ENCODE measurements at places on chromosomes 6 and 20.

DNA sequence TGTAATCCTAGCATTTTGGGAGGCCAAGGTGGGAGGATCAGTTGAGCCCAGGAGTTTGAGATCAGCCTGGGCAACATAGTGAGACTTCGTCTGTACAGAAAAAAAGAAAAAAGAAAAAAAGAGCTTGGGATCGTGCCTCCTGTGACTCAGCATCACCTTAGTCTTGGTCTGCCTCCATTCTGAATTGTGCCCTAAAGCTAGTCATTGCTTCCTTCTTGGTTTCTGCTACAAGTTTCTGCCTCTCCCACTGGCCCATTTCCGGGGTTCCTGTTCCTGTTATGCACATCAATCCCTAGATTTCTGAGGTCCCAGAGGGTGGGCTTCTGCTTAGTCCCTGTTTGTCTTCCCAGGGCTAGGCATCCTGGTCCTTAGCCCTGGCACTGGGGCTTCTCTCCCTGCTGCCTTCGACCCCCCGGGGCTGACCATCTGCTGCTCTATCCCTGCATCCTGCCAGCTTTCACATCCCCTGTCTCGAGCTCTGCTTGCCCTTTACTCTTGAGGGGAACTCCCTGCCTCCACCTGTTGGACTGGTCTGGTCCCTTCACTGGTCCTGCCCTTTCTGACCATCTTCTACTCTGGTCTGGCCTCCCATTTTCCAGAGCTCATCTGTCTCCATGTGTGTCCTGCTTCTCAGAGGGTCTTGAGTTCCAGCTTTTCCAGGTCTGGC is 77.5 kb upstream of the ESR1 start:
- no peak for DNase-seq

DNA sequence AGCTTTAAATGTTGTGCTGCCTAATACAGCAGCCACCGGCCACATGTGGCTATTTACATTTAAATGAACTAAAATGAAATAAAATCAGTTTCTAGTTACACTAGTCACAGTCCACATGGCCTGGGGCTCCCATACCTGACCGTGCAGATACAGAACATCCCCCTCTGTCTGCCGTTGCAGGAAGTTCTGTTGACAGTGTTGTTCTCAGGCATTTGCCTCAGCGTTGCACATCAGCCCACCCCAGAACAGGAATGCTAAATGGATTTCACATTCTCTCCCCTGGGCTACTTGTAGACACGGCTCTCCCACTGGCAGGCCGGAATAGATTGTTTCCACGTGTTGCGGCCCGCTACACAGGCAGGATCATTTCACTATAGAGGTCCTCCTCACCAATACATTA is 26.3 kb downstream of the JAG1 start:
- DNase-seq, result no peak

DNA sequence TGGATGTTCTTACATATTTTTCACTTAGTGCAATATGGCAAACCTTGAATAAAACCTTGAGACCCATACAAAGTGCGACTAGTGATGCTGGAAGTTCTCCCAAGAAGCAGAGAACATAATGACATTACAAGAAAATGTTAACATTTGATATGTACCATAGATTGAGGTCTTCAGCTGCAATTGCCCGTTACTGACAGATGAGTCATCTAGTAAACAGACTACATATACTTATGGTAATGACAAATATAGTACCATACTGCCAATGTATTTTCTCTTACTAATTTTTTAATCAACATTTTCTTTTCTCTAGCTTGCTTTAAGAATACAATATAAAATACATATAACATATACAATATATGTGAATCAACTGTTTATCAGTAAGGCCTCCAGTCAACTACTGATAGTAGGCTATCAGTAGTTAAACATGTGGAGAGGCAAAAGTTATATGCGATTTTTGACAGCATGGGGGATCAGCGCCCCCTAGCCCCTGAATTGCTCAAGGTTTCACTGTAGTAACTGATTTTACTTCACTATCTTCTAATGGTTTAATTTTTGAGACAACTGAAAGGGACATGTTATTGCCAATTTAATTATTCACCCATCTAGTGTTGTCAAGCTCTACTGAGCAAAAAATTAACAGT is 166.7 kb upstream of the ADGRB3 start:
- no peak for DNase-seq

DNA sequence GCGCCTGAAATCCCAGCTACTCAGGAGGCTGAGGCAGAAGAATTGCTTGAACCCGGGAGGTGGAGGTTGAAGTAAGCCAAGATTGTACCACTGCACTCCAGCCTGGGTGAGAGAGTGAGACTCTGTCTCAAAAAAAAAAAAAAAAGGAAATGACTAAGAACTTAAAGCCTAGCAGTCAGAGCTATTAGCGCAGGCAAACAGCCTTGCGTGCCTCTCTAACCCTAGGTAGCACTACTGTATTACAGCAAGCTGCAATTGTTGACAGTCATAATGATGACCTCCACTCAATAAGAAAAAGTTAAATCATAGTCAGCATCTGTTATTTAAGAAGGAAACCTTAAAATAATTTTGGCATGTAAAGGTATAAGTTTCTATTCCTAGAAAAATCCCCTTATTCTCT is 14.4 kb downstream of the GSS start:
- no peak for DNase-seq

- DNase-seq, result no peak
Observed at GRCh38 chr6:13261464-13261994, 66.8 kb downstream of the TBC1D7 start.

DNA sequence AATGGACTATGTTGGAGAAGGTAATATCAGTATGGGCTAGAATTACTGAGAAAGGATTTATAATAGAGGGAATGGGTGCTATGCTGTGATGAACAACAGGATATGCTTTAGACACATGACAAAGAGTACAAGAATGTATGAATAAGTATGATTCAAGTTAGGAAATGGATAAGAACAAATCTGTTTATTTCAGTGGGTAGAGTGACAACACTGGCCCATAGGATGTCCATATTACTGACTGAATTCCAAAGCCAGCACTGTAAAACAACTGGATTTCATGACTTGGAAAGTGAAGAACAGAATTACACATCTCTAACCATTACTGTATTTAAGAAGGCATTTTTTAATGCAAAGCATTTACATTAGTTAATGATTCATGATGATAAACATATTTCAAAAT is 35.9 kb downstream of the EPM2A start:
- no peak for DNase-seq

- DNase-seq, result no peak
Observed at GRCh38 chr6:150322466-150322871, 46.3 kb upstream of the IYD start.

DNA sequence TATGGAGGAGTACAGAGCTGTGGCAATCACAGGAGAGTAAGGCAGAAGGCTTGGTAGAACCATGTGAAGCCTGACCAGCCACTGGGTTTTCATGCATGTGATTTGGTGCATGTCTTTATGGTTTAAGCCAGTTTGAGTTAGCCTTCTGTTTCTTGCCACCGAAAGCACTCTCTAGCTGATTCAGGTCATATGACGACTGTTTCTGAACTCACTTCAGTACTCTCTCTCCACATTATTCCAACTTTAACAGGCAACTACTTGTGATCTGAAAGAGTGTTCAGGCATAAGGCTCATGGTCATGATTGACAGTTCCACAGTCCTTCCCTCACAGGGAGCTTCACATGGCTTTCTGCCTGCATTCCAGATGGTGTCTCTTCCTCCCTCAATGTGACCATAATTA is 63.3 kb upstream of the TAB2 start:
- DNase-seq, result no peak

- no peak for DNase-seq
Observed at GRCh38 chr6:5869261-5869660, 137.5 kb downstream of the NRN1 start.

DNA sequence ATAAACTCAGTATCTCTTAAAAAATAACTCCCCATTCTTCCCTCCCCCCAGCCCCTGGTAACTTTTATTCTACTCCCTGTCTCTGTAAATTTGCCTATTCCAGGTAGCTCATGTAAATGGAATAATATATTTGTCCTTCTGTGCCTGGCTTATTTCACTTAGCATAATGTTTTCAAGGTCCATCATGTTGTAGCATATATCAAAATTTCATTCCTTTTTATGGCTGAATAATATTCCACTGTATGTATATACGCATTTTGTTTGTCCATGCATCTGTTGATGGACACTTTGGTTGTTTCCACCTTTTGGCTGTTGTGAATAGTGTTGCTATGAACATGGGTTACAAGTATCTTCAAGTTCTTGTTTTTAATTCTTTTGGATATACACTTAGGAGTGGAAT is 13.0 kb downstream of the PERP start:
- DNase-seq, result no peak

- DNase-seq, result no peak
Observed at GRCh38 chr20:48633620-48634257, 194.1 kb downstream of the PREX1 start.

DNA sequence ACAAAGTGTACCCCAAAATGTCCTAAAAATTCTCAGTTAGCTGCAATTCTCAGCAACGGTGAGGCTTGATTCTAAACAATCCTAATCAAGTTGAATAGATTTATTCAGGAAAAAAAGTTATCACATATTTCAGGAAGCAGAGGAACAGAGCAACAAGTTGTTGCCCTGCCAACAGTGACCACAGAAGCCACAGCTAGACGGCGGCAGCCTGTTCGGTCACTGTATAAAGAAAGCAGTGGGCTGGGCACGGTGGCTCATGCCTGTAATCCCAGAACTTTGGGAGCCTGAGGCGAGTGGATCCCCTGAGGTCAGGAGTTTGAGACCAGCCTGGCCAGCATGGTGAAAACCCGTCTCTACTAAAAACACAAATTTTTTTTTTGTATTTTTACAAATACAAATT is 171.2 kb upstream of the BMP5 start:
- DNase-seq, result no peak

DNA sequence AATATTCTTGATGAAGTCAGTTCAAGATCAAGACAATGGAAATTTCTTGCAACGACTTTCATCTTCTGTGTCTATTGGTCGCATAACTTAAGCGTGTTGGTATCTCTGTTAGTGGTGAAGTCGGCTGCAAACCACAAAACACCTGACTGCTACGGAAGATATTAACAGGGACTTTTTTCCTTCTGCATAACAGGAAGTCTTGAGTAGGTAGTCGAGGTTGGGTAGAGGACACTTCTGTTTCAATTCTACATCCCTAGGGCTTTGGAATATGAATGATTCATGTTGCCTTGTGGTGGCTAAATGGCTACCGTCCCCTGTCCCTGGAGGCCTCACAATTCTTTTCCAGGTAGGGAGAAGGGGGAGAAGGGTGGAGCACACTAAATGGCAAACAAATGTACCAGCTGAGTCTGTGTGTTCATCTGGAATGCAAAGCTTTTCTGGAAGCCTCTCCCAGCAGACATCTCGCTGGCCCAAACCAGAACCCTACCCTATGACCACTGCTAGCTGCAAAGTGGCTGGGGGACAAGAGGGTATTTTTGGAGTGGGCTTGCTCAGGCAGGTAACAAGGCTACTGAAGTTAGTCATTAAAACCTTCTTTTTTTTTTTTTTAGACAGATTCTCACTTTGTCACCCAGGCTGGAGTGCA is 34.6 kb upstream of the NKX2-2 start:
- no peak for DNase-seq

- no peak for DNase-seq
Observed at GRCh38 chr20:36367907-36368799, 62.0 kb downstream of the DLGAP4 start.

GRCh38 chr6:118902726-118903125 is 8.8 kb downstream of the ASF1A start:
- DNase-seq, result no peak

- no peak for DNase-seq
Observed at GRCh38 chr20:29452186-29452585, 1805.3 kb upstream of the DEFB115 start.

DNA sequence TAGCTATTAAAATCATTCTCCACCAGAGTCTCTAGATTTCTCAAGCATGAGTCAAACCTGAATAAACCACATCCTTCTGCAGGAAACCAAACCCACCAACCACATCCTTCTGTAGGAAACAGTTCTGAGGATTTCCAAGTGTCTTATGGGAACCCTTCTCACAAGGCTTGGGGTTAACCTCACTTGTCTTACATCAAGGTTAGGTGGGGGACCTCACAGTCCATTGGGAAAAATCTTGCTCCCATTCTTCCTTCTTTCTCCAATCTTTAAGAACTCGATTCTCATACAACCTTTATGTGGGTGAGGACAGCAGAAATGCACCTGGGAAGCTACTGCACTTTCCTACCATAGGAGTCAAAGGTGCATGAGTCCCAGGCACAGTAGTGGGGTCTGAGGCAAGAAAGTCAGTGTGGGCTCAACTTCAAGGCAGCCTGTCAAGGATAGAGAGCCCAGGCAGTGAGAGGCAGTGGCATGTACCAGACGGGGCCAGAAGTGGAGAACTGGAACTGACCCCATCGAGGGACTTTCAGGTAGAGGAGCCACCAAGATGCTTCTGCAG is 114.5 kb downstream of the SLC22A3 start:
- DNase-seq, result no peak

- DNase-seq, result no peak
Observed at GRCh38 chr20:56380375-56380774, 11.6 kb downstream of the AURKA start.

GRCh38 chr6:130699742-130700141 is 127.5 kb upstream of the SMLR1 start:
- no peak for DNase-seq

DNA sequence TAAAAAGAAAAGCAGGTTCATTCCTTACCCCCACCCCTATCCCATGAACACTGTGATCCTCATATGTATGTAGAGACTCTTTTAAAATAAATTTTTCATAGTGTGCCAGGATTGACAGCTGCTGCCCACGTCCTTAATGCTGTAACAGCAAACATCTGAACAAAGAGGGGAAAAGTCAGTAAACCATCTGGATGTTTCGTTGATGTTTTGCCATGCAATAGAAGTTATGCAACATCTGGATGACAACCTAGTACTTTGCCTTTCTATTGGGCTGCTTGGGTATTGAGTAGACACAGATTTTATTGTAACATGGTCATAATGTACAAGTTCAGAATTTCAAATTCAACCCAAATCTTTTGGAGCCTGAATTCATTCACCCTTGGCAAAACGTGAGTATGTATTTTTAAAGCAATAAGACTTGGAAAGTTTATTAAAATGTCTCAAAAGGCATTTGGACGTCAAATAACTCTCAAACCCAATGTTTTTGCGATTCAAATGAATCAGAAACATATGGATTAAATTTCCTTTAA is 500.3 kb downstream of the DHX35 start:
- DNase-seq, result no peak

DNA sequence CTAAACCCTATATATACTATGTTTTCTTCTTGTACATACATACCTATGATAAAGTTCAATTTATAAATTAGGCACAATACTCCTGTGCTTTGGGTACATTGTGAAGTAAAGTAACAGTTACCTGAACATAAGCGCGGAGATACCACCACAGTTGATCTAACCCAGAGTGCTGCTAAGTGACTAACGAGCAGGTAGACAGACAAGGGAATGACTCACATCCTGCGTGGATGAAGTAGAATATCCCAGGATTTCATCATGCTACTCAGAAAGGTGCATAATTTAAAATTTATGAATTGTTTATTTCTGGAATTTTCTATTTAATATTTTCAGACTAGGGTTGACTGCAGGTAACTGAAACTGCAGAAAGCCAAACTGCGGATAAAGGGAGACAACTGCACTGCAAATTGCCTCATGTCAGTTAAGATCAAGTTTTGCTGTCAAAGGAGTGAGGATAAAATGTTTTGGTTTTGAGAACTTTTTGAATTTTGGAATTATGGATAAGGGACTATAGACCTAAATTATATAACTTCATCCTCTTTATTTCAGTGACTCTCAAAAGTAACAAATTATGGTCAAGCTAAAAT is 14.4 kb downstream of the MKKS start:
- DNase-seq, result no peak

Data from DMS79 (cell line).